ENCODE measurements at places on chromosomes 16 and 17. TPM values are rescaled to one million over a fixed set of nuclear protein-coding genes. Genes with fewer than 3 reads are reported as not detected.

DNA sequence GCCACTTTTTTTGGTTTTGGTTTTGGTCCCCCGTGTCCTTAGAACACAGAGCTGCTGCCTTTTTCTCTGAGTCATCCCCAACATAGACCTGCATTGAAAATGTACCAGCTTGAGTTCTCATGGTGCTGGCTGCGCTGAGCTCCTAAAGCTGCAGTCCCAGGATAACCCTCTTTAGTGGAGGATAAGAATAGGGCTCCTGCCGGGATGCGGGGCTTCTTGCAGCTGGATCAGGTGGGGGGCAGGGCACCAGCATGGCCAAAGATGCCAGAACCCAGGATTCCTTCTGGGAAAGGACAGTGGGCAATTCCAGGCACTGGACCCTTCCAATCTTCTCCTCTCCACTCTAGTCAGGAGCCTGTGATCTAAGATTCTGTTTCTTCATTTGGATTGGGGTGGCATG lies 8.3 kb upstream of the CLUH start:
- H3K36me3 ChIP-seq, result no peaks in the 10 kb centered on the region
- H3K4me1 ChIP-seq, result no peaks in the 10 kb centered on the region
- DNase-seq, result no peak
- H3K27ac ChIP-seq, result no peak overlapping the region

- no peak overlapping the region for H3K27ac ChIP-seq
- no peaks in the 10 kb centered on the region for H3K36me3 ChIP-seq
- peaks cover 19% of the 10 kb centered on the region for H3K27me3 ChIP-seq
- H3K4me1 ChIP-seq, result no peaks in the 10 kb centered on the region
- H3K4me3 ChIP-seq, result no peak overlapping the region
Measured at GRCh38 chr17:8910969-8911604, 43.6 kb upstream of the PIK3R6 start.

- DNase-seq, result no peak
- H3K36me3 ChIP-seq, result peaks cover 5% of the 10 kb centered on the region
- H3K4me3 ChIP-seq, result no peak overlapping the region
- peaks cover 6% of the 10 kb centered on the region for H3K4me1 ChIP-seq
Measured at GRCh38 chr17:42803074-42803883, 4.6 kb downstream of the CNTD1 start.

GRCh38 chr17:63433746-63434591 lies 12.1 kb downstream of the CYB561 start:
- no peak for DNase-seq
- H3K36me3 ChIP-seq, result no peaks in the 10 kb centered on the region
- no peak overlapping the region for H3K27ac ChIP-seq
- no peaks in the 10 kb centered on the region for H3K27me3 ChIP-seq

Gene EEF2K
- total RNA-seq, result 21.2 TPM

Measured in neural crest cell (in vitro differentiated cells).